ENCODE measurements at places on chromosomes 2 and 18. TPM values are rescaled to one million over a fixed set of nuclear protein-coding genes. Genes with fewer than 3 reads are reported as not detected.

GRCh38 chr2:163469561-163469962, 266.2 kb downstream of the FIGN start:
- H3K4me3 ChIP-seq, result no peak overlapping the region
- H3K27me3 ChIP-seq, result no peaks in the 10 kb centered on the region
- H3K36me3 ChIP-seq, result no peaks in the 10 kb centered on the region
- no peak for DNase-seq
- H3K27ac ChIP-seq, result no peak overlapping the region
- no peaks in the 10 kb centered on the region for H3K4me1 ChIP-seq

GRCh38 chr2:23350792-23351355, 34.1 kb upstream of the KLHL29 start:
- H3K4me3 ChIP-seq, result no peak overlapping the region
- H3K36me3 ChIP-seq, result no peaks in the 10 kb centered on the region
- H3K27me3 ChIP-seq, result peaks cover 2% of the 10 kb centered on the region
- H3K4me1 ChIP-seq, result no peaks in the 10 kb centered on the region
- no peak overlapping the region for H3K27ac ChIP-seq
- DNase-seq, result no peak

DNA sequence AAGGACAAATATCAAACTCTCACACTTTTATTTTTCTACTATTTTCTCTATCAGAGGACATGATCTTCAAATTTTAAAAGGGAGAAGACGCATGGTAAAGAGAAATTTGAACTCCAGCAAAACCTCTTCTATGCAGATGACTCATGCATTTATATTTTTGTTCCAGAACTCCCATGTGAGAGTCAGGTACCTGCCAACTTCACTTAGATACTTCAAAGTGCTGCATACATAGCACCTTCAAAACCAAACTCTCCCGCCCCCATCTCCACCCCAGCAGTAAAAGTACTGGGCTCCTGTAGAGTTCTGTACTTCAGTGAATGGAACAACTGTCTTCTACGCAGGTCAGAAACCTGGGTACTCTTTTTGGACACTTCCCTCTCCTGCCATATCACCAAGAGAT, 398.3 kb downstream of the TGIF1 start:
- no peak overlapping the region for H3K4me3 ChIP-seq
- H3K4me1 ChIP-seq, result no peaks in the 10 kb centered on the region
- no peaks in the 10 kb centered on the region for H3K36me3 ChIP-seq

GRCh38 chr2:204486805-204487204, 58.5 kb upstream of the PARD3B start:
- no peak overlapping the region for H3K27ac ChIP-seq
- no peaks in the 10 kb centered on the region for H3K36me3 ChIP-seq
- H3K4me1 ChIP-seq, result no peaks in the 10 kb centered on the region
- DNase-seq, result no peak
- no peak overlapping the region for H3K4me3 ChIP-seq
- no peaks in the 10 kb centered on the region for H3K27me3 ChIP-seq

- H3K36me3 ChIP-seq, result no peaks in the 10 kb centered on the region
- DNase-seq, result no peak
- no peak overlapping the region for H3K4me3 ChIP-seq
Observed at GRCh38 chr2:188522517-188522916, 230.8 kb downstream of the GULP1 start.

- no peaks in the 10 kb centered on the region for H3K4me1 ChIP-seq
- no peak overlapping the region for H3K4me3 ChIP-seq
- no peak overlapping the region for H3K27ac ChIP-seq
- H3K36me3 ChIP-seq, result no peaks in the 10 kb centered on the region
- no peak for DNase-seq
Observed at GRCh38 chr2:99689145-99689742, 199.4 kb upstream of the REV1 start.

GRCh38 chr2:47784352-47784851, 1.5 kb downstream of the MSH6 start:
- H3K27ac ChIP-seq, result peak overlapping the region; percentile 94
- no peak for DNase-seq
- H3K27me3 ChIP-seq, result no peaks in the 10 kb centered on the region
- no peaks in the 10 kb centered on the region for H3K4me1 ChIP-seq
- peak overlapping the region; percentile 95 for H3K4me3 ChIP-seq

DNA sequence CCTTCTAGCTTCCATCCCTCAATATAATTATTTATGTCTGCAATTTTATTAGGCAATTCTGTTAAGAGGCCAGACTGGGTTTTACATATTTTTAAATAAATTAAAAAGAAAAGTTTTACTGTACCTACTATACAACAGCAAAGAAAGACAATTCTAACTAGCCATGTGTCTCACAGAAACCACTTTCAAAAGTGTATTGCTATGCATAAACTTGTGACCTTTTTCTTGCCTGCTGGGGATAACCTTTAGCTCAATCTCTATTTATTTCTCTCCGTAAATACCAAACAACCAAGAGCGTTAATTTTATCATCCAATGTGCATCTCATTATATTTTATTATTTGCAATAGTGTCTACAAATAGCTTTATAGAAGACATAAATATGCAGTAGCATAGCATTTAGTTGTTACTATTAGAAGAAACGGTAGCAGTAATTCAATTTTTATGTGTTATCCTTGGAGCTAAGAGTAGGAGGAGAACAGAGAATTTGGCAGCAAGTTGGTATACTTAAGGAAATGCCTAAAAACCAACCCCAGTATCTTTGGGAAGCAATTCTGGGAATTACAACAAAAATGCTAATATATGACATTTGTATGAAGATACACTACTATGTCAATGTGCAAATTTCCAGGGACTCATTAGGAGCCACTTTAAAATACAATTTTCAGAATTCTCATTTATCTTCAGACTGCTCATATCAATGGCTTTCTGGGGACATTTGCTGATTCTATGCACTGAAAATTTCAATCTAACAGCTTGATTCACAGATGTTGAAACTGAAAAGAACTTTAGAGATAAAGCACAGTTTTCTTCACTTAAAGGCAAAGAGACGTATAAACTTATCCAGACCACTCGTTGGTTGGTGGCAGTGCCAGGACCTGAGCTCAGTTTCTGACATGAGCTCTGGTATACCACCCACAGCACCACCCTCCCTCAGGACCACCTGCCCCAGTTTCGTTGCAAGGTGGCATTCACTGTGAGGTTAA, 23.0 kb upstream of the RTN4 start:
- H3K4me1 ChIP-seq, result no peaks in the 10 kb centered on the region
- H3K27ac ChIP-seq, result no peak overlapping the region
- no peak overlapping the region for H3K4me3 ChIP-seq
- no peak for DNase-seq

DNA sequence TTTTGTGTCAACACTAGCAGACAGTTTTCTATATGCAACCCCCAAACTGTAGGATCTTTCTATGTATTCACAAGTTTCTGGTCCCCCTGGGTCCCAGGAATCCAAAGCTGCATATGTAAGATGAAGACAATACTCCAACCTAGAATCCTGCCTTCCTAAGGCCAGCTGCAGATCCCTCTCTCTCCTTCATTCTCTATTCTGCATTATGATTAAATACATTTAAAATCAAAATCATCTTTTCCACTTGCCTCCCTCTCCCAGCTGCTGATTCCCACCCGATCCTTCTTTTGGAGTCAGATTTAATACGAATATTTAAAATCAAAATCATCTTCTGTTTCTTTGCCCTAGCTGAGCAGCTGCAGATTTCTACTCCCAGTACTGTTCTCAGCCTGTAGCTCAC, 783.0 kb upstream of the ZEB2 start:
- H3K27ac ChIP-seq, result no peak overlapping the region
- no peaks in the 10 kb centered on the region for H3K4me1 ChIP-seq
- no peaks in the 10 kb centered on the region for H3K36me3 ChIP-seq
- H3K4me3 ChIP-seq, result no peak overlapping the region

- no peak overlapping the region for H3K27ac ChIP-seq
- H3K4me3 ChIP-seq, result no peak overlapping the region
- DNase-seq, result no peak
- H3K4me1 ChIP-seq, result no peaks in the 10 kb centered on the region
Observed at GRCh38 chr2:61878761-61879160, 9.7 kb downstream of the CCT4 start.

- H3K27me3 ChIP-seq, result no peaks in the 10 kb centered on the region
- DNase-seq, result no peak
- no peaks in the 10 kb centered on the region for H3K4me1 ChIP-seq
- H3K4me3 ChIP-seq, result no peak overlapping the region
Observed at GRCh38 chr2:235265348-235265965, 228.4 kb upstream of the AGAP1 start.

GRCh38 chr18:21117409-21118131, 6.0 kb upstream of the ROCK1 start:
- no peaks in the 10 kb centered on the region for H3K36me3 ChIP-seq
- no peaks in the 10 kb centered on the region for H3K27me3 ChIP-seq
- H3K4me3 ChIP-seq, result no peak overlapping the region
- no peak overlapping the region for H3K27ac ChIP-seq

The C1QL2 gene
- 0.23 TPM for total RNA-seq

The DNAJC5G gene
- total RNA-seq, result not detected

The CHRND gene
- total RNA-seq, result 1.4 TPM

The ITGB6 gene
- total RNA-seq, result 7.3 TPM

The SPR gene
- 42.5 TPM for total RNA-seq

The MYO5B gene
- total RNA-seq, result 31.1 TPM

The ZNF142 gene
- total RNA-seq, result 34.7 TPM

The GALR1 gene
- total RNA-seq, result 0.34 TPM

All from prostate gland (tissue), 2 donors.